NCI-H69 (cell line): ENCODE measurements at places on chromosomes 3 and 15.

- DNase-seq = no peak
These were observed 272.4 kb downstream of the THRB start for GRCh38 chr3:24222165-24222805.

GRCh38 chr15:78842519-78842918 lies 30.2 kb upstream of the MORF4L1 start:
- no peak for DNase-seq

GRCh38 chr3:86785386-86785785 lies 205.6 kb downstream of the VGLL3 start:
- DNase-seq = peak; percentile 28

GRCh38 chr3:146334151-146334550 lies 83.2 kb upstream of the PLSCR4 start:
- no peak for DNase-seq

GRCh38 chr3:141330235-141330634 lies 38.1 kb upstream of the ZBTB38 start:
- no peak for DNase-seq

- DNase-seq = peak; percentile 36
These were observed 1.0 kb upstream of the KLF15 start for GRCh38 chr3:126358038-126358815.

DNA sequence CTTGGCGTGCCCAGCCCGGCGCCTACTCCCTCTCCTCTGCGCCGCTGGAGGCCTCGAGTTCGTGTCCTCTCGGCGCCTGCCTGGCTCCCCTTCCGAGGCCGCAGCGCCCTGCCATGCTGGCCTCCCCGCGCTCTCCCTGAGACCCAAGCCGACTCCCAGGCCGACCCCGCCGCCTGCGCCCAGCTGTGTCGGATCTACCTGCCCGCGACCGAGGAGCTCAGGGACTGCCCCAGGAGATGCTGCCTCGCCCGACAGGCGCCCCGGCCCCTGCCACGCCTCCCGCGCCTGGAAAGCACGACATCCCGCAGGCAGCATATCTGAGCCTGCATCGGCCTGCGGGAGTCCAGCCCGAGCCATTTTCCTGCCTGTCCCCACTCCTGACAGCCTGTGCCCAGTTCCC lies 16.1 kb downstream of the PAQR9 start:
- no peak for DNase-seq

DNA sequence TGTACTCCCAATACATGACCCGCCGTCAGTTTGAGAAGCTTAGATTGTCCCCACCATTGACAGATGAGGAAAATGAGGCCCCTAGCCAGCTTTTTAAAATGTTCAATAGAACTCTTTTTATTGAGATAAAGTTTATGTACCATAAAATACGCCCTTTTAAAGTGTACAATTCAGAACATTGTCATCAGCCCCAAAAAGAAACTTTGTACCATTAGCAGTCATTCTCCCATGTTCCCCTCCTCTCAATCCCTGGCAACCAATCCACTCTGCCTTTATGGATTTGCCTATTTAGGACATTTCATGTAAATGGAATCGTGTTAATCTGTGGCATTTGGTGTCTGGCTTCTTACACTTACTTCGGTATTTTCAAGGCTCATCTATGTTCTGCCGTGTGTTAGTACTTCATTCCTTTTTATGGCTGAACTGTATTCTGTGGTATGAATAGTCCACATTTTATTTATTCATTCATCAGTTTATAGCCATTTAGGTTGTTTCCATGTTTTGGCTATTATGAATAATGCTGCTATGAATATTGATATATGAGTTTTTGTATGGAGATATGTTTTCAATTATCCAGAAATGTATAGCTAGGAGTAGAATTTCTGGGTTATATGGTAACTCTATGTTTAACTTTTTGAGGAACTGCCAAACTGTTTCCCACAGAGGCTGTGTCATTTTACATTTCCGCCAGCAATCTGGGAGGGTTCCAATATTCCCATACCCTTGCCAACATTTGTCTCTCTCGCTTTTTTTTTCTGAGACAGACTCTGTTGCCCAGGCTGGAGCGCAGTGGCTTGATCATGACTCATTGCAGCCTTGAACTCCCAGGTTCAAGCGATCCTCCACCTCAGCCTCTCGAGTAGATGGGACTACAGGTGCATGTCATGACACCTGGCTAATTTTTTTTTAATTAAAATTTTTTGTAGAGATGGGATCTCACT lies 15.3 kb upstream of the PTPN23 start:
- DNase-seq = no peak

DNA sequence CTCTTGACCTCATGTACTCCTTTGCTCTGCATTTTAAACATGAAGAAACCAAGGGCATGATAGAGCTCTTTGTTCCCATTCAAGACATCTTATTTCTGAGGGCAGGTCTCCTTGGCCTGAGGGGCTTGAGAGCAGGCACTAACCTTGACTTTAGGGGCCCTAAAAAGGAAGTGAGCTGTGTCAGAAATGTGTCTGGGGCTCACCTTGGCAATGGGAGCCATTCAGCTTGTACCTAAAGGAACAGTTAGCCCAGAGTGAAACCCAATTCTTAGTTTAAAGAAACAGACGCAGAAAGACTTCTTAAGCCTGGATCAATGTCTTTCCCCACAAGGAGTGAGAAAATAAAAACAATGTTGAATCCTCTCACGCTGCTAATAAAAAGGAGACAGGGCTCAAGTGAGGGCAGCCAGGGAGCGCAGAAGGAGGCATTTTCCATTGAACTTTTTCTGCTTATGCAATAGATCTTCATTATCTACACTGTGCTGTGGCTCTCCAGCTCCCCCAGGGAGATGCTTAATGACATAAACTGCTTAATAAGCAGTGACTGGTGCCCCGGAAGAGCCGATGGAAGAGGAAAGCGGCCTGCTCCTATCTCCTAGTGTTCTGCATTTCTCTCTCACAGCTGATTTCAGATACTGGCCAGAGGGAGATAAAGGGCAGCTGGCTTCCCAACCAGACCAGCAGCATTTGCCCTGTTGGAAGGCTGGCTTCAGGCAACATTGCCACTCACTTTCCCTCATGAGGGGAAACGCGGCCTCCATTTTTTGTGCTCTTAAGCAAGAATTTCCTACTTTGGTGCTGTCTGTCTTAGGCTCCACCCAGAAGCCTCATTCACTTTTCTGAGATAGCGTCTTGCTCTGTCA lies 152.0 kb downstream of the OPA1 start:
- peak; percentile 90 for DNase-seq

DNA sequence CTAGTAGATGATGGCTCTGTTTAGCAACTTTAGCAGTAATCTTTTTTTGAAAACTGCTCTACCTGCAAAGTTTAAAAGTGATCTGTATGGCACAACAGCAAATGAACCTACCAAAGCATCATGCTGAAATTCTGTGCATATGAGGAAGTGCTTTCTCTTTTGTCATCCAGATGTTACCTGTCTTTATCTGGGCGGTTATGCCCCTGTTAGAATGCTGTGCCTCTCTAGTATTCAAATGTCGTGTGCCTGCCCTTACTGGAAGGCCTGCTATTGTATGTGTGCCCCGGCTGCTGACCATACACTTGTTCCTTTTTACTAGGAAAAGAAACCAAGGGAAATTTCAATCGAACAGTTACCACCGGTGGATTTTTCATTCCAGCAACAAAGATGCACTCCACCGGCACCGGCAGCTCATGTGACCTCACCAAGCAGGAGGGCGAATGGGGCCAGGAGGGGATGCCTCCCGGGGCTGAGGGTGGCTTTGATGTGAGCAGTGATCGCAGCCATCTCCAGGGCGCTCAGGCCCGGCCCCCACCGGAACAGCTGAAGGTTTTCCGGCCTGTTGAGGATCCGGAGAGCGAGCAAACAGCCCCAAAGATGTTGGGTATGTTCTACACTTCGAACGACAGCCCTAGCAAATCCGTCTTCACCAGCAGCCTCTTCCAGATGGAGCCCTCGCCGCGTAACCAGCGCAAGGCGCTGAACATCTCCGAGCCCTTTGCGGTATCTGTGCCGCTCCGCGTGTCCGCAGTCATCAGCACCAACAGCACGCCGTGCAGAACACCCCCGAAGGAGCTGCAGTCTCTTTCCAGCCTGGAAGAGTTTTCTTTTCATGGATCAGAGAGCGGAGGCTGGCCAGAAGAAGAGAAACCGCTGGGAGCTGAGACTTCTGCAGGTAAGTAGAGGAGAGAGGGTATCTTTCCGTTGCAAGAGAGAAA lies 61.6 kb downstream of the TMEM39A start:
- no peak for DNase-seq

GRCh38 chr3:4750306-4750968 lies 228.8 kb upstream of the BHLHE40 start:
- DNase-seq = no peak

DNA sequence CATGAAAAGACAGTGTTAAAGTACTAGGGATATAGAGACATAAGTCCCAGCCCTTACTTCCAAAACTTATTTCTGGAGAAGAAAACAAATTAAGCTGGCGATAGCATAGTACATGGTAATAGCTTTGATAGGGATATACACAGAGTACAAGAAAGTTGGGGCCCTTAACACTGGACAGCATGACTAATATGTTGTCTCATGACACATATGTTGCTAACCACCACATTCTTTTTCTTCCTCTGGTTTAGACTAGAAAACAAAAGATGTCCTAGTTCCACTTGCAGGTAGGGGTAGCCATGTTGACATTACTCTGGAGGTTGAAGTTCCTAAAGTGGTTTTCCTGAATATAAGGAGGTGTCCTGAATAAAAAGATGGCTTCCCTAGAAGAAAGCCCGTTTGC lies 75.3 kb downstream of the RFX7 start:
- no peak for DNase-seq

DNA sequence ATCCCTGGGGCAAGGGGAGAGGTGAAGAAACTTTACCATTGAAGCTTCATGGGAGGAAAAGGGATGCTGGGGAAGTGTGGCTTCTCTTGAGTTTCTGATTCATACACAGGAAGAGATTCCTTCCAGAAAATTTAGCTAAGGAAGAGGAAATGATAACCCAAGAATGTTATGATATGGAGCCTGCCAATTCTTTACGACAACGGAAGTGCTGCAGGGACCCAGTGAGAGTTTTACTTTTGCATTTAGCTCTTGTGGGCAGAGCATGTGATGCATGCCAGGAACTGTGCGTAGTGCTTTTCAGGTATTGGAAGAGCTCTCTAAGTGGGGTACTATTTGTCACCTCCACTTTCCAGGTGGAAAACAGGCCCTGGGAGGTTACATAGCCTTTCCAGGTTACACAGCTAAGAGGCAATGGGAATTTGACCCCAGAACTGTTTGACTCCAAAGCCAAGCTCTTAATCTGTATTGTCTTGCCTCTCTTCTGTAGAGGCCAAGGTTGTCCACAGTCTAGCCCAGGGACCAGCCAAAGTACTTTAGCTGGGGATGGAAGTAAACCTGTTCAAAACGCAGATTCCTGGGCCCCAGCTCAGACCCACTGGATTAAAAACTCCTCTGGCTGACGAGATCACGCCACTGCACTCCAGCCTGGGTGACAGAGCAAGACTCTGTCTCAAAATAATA lies 23.0 kb downstream of the CMTM7 start:
- no peak for DNase-seq

- no peak for DNase-seq
These were observed 259.6 kb downstream of the STXBP5L start for GRCh38 chr3:121167374-121168139.

- peak; percentile 18 for DNase-seq
These were observed 19.0 kb upstream of the SLC25A36 start for GRCh38 chr3:140922634-140923033.
